Vagina (tissue), 2 donors: ENCODE measurements at places on chromosomes 5 and 9.

GRCh38 chr5:135012951-135013391, 21.1 kb downstream of the PITX1 start:
- H3K4me3 ChIP-seq, result no peak overlapping the region
- DNase-seq, result no peak
- H3K36me3 ChIP-seq, result no peaks in the 10 kb centered on the region
- H3K27ac ChIP-seq, result no peak overlapping the region
- H3K27me3 ChIP-seq, result no peaks in the 10 kb centered on the region

GRCh38 chr5:143124593-143124992, 278.9 kb downstream of the NR3C1 start:
- no peak overlapping the region for H3K4me3 ChIP-seq
- DNase-seq, result no peak
- peaks cover 23% of the 10 kb centered on the region for H3K4me1 ChIP-seq
- no peak overlapping the region for H3K27ac ChIP-seq
- H3K36me3 ChIP-seq, result no peaks in the 10 kb centered on the region

DNA sequence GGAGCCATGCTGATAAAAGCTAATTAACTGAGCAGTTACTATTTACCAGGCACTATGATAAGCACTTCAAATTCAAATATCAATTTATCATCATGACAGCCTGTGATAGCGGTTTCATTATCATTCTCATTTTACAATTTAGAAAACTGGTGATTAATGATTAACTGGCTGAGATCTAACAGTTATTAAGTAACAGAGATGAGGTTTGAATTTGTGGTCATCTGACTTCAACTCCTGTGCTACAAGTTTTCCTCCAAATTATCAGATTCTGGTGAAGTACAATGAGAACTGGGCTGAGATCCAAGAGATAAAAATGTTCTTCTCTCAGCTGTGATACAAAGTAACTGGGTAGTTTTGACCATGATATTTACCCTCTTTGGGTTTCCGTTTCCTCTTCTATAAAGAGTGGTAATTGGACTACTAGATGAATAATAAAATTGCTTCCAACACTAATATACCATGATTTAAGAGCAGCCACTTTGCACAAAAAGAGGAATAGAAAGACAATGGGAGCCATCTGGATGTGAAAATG, 74.5 kb upstream of the CCNG1 start:
- no peaks in the 10 kb centered on the region for H3K36me3 ChIP-seq
- H3K4me1 ChIP-seq, result no peaks in the 10 kb centered on the region
- no peak for DNase-seq
- H3K4me3 ChIP-seq, result no peak overlapping the region
- no peak overlapping the region for H3K27ac ChIP-seq
- H3K27me3 ChIP-seq, result no peaks in the 10 kb centered on the region

GRCh38 chr9:136856541-136857141, 4.5 kb downstream of the MAMDC4 start:
- H3K4me3 ChIP-seq, result no peak overlapping the region
- H3K36me3 ChIP-seq, result peaks cover 14% of the 10 kb centered on the region
- DNase-seq, result no peak
- no peak overlapping the region for H3K27ac ChIP-seq
- peaks cover 18% of the 10 kb centered on the region for H3K4me1 ChIP-seq
- no peaks in the 10 kb centered on the region for H3K27me3 ChIP-seq

- peaks cover 55% of the 10 kb centered on the region for H3K4me1 ChIP-seq
- no peak overlapping the region for H3K4me3 ChIP-seq
- H3K27me3 ChIP-seq, result no peaks in the 10 kb centered on the region
These were observed 4.7 kb downstream of the SYNPO start for GRCh38 chr5:150645070-150645700.

DNA sequence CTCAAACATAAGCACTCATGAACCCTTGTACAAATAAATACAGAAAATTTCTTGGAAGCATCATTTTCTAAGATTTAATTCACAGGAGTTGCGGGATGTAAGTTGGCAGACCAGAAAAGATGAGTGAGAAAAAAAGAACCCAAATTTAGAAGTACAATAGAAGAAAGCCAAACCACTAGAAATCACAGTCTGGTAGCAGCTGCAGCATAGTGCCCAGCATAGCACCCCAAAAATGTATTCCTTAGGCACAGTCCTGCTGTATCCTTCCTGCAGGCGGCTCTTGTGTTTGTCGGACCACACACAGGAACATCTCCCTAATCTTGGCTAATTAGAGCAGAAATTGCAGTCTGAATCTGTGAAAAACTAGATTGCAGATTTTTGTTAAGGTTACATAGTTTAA, 208.5 kb upstream of the TRPM3 start:
- H3K4me1 ChIP-seq, result no peaks in the 10 kb centered on the region
- no peaks in the 10 kb centered on the region for H3K36me3 ChIP-seq

DNA sequence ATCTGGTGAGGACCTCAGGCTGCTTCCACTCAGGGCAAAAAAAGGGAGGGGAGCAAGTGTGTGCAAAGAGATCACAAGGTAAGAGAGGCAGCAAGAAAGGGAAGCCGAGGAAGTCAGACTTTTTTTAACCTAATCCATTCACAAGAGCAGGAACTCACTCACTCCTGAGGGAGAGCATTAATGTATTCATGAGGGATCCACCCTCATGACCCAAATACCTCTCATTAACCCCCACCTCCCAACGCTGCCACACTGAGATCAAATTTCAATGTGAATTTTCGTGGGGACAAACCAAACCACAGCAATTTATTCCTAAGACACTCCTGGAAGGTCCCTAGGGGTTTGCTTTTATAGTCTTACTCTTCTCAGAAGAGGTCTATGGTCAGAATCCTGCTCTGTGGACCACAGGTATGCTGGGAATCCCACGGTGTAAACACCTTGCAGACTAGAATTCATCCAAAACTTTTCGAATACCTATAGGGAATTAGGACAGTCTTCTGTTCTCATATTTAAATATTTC, 108.7 kb downstream of the HSD17B3 start:
- no peak overlapping the region for H3K4me3 ChIP-seq
- H3K27ac ChIP-seq, result no peak overlapping the region
- no peaks in the 10 kb centered on the region for H3K27me3 ChIP-seq
- no peak for DNase-seq
- H3K4me1 ChIP-seq, result no peaks in the 10 kb centered on the region

DNA sequence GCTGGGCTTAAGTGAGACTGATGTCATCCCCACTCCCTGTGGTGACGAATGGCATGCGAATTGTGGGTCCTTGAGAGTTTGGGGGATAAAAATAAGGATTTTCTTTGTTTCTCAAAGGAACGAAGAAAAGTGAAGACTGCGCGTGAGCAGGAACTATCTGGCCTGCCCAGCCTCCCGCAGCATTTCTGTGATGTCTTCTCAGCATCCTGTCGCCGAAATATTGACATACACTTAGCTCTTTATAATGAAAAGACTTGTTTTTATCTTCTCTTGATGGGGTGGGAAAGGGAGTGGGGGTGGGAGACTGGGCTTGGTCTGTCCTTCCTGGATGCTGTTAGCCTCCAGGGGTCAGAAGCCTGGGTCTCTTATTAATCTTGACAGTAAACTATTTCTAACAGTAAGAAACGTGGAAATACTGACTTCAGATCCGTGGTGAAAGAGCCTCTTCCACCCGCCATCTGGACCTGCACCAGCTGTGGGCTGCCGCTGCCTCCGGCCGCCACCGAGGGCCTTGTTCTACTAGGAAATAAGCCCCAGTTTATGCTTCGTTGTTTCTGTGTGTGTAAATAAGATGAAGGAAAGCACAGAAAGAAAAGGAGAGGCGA, 239.6 kb downstream of the FANCC start:
- H3K27ac ChIP-seq, result peak overlapping the region; percentile 78
- no peaks in the 10 kb centered on the region for H3K36me3 ChIP-seq
- H3K27me3 ChIP-seq, result no peaks in the 10 kb centered on the region
- no peak for DNase-seq
- H3K4me3 ChIP-seq, result no peak overlapping the region

DNA sequence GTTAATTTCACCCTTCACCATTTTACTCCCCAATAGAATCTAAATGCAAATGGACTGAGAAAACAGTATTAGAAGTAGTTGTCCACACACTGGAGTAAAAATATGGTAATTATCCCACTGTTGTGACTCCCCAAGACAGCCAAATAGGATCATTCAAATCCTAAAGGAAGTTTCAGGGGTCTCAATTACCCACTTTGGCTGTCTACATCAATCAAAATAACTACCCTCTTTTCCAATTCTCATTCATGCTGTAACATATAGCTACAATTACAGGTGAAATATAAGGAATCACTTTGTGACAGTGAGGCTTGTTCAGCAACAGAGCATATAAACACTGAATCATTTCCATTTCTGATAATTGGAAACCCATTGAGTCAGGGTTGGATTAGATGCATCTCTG, 220.1 kb downstream of the TMEM232 start:
- no peaks in the 10 kb centered on the region for H3K4me1 ChIP-seq
- no peaks in the 10 kb centered on the region for H3K27me3 ChIP-seq
- no peaks in the 10 kb centered on the region for H3K36me3 ChIP-seq
- DNase-seq, result no peak
- no peak overlapping the region for H3K27ac ChIP-seq

DNA sequence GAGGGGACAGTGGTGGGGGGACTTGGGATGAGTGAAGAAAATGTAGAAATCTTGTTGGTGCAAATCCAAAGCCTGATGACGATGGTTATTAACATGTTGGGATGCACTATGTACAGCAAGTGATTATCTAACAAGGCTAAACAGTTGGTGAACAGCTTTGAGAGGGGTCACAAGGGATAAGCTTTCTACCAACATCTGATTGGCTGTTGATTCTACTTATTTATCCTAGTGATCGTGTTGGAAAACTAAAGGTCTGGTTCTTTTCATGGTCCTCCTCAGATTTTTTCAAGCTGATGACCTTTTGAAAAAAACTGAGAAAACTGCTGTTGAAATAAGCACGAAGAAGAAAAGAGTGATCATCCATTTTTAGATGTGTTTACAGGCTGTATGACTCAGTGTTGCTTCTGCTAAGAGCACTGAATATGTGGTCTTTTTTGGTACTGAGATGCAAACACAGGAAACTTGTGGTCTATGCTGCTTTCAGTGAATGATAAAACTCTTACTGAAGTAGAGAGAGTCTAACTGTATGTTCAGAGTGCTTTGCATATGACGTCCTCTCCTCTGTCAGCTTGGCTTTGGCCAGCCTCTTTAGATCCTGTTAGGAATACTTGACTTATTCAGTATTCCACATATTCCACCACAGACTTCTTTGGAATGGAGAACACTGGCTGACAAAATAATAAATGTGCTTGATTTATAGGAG, 174.8 kb downstream of the SLF1 start:
- H3K27me3 ChIP-seq, result no peaks in the 10 kb centered on the region
- no peaks in the 10 kb centered on the region for H3K36me3 ChIP-seq
- H3K4me1 ChIP-seq, result no peaks in the 10 kb centered on the region
- no peak overlapping the region for H3K4me3 ChIP-seq
- no peak for DNase-seq

GRCh38 chr9:135009051-135009560, 78.4 kb upstream of the OLFM1 start:
- no peak for DNase-seq
- H3K4me3 ChIP-seq, result no peak overlapping the region
- no peaks in the 10 kb centered on the region for H3K36me3 ChIP-seq
- no peaks in the 10 kb centered on the region for H3K27me3 ChIP-seq
- no peak overlapping the region for H3K27ac ChIP-seq

DNA sequence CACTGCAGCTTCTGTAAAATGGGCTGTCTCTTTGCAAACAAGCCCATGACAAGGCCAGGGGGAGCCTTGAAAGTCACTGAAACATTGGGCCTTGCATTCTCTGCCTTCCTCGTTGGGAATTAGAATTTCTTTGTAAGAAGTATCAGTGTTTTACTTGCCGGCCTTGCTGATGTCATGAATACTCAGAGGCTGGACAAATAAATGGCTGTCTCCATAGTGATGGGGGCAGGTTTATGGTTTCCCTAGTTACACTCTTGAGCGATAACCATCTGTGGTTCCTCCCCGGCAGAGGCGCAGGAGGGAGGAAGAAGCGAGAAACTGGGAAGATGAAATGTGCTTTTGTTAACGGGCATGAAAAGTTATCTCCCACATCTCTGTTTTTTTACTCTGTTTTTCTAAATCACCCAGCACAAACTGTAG, 272.7 kb upstream of the PANK3 start:
- H3K27ac ChIP-seq, result no peak overlapping the region
- DNase-seq, result no peak
- H3K36me3 ChIP-seq, result no peaks in the 10 kb centered on the region
- H3K4me1 ChIP-seq, result peaks cover 4% of the 10 kb centered on the region

- no peak for DNase-seq
- H3K4me1 ChIP-seq, result peaks cover 11% of the 10 kb centered on the region
- no peaks in the 10 kb centered on the region for H3K36me3 ChIP-seq
- no peak overlapping the region for H3K4me3 ChIP-seq
- H3K27me3 ChIP-seq, result no peaks in the 10 kb centered on the region
These were observed 4.8 kb upstream of the NSMF start for GRCh38 chr9:137463931-137464290.

- no peaks in the 10 kb centered on the region for H3K27me3 ChIP-seq
- no peak overlapping the region for H3K27ac ChIP-seq
- no peaks in the 10 kb centered on the region for H3K36me3 ChIP-seq
- no peak for DNase-seq
- no peak overlapping the region for H3K4me3 ChIP-seq
- no peaks in the 10 kb centered on the region for H3K4me1 ChIP-seq
These were observed 148.2 kb downstream of the PAM start for GRCh38 chr5:102903074-102903871.
